ENCODE measurements at places on chromosomes 4 and X.
A peak's percentile ranks its signal among the peaks of the same experiment; 100 is the strongest.

DNA sequence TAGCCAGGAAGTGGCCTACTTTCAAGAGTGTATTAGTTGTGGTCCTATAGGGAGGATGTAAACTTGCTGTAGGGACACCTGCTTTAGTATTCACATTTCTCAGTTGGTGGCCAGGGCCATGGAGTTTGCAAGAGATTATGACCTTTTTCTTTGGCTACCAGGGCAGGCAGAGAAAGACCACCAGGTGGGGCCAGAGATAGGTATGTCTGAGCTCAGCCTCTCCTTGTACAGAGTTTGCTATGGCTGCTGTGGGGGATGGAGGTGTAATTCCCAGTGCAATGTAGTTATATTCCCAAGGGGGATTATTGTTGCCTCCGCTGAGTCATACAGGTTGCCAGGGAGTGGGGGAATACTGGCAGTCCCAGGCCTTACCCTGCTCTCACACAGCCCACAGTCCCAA lies 26.3 kb upstream of the DACH2 start:
- DNase-seq, result no peak

DNA sequence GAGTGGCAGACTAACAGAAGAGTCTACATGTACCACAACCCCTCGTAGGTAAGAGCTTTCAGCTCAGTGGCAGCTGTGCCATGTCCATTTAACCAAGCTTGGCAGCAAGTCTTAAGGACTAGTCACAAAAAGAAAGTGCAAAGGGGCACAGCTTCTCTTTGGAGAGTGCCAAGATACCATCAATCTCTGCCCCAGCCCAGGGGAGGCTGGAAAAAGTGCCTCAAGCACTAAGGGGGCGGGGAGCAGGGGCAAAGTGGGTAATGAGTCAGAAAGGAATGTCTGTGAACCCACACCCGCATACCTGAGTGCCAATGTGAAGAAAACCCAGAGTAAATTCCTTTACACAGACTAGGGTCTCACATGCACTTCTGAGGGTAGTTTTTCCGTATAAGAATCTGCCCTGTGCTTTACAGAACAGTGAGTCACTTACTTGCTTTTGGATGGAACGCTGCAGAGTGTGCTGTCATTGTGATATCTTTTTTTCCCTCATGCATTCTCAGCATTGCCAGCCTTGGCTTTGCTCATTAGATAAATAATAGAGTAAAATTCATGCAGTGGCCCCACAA lies 219.8 kb downstream of the ZNF674 start:
- no peak for DNase-seq

DNA sequence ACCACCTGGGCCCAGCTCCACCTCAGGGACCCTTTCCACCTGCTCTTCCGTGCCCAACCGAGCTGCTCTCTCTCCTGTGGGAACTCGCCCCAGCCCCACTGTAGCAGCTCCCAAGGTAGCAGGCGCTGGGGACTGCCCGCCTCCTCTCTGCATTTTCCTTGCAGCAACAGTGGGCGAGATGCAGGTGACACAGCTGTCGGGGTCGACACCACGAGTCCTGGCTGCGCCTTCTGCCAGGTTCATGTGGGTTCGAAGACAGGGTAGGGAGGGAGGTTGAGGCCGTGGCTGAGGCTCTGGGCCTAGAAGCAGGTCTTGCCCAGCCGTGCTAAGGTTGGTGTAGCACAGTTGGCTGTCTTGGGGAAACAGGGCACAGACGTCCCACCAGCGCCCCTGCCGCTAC lies 245.2 kb upstream of the FSTL5 start:
- DNase-seq, result no peak

- no peak for DNase-seq
These were observed 59.1 kb downstream of the MID1IP1 start for GRCh38 chrX:38860106-38861013.

- no peak for DNase-seq
These were observed 43.4 kb upstream of the CCKAR start for GRCh38 chr4:26533685-26534084.

- peak; percentile 80 for DNase-seq
These were observed 236.9 kb downstream of the AR start for GRCh38 chrX:67780694-67781109.

DNA sequence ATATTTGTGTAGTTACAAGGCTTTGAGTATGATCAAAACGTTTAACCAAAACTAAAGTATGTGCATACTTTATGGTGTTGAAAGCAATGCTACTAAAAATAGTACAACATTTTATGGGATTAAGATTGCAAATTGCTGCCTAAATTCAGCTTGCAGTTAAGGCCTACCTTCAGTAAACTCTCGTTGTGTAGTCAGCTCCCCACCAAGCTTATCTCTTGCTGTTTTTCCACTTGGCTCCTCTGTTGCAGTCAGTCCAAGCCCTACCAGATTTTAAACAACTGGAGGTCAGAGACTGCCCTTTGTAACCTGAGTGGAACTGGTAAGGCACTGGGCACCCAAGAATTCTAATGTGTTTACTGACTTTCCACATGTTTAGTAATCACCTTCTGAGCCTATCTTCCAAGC lies 25.7 kb downstream of the AFF1 start:
- peak; percentile 16 for DNase-seq

- DNase-seq, result no peak
These were observed 143.5 kb upstream of the PBDC1 start for GRCh38 chrX:76029385-76029784.

DNA sequence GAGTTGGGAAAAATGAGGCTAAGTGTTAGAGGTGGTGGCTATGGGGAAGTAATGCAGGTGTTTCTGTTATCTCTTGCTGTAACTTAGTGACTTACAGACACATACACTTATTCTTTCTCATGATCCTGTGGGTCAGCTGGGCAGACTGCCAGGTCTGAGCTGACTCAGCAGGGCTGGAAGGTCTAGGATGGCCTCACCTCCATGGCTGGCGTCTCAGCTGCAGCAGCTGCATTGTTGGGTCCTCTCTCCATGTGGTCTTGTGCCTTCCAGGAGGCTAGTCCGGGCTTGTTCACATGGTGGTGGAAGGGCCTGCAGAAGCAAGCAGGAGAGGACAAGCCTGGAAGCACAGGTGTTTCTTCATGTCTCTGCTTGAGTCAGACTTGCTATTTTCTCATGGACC lies 172.7 kb downstream of the NHS start:
- DNase-seq, result no peak

DNA sequence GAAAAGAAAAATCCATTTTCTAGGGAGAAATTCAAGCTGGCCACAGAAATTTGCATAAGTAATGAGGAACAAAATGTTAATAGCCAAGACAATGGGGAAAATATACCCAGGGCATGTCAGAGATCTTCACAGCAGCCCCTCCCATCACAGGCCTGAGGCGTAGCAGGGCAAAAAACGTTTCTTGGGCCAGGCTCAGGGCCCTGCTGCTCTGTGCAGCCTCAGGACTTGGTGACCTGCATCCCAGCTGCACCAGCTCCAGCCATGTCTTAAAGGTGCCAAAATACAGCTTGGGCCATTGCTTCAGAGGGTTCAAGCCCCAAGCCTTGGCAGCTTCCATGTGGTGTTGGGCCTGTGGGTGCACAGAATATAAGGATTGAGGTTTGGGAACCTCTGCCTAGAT lies 32.1 kb upstream of the TMPRSS11B start:
- DNase-seq, result no peak

DNA sequence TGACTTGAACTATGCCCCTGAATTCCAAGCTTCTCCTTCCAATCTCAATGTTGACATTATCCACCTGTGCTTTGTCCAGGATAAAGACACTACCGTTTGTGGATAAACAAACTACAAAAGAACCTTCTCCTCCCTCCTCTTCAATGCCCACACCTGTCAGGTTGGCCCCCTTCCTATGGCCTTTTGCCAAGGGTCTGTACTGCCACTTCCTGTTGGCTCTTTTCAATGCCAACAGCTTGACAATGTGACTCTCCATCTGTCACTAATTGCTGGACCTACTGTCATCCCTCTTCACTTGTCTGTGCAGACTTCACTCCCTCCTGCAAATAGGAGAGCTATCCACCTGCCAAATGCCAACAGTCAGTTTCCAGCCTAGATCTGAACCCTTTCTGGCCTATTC lies 35.8 kb upstream of the MID1 start:
- no peak for DNase-seq

DNA sequence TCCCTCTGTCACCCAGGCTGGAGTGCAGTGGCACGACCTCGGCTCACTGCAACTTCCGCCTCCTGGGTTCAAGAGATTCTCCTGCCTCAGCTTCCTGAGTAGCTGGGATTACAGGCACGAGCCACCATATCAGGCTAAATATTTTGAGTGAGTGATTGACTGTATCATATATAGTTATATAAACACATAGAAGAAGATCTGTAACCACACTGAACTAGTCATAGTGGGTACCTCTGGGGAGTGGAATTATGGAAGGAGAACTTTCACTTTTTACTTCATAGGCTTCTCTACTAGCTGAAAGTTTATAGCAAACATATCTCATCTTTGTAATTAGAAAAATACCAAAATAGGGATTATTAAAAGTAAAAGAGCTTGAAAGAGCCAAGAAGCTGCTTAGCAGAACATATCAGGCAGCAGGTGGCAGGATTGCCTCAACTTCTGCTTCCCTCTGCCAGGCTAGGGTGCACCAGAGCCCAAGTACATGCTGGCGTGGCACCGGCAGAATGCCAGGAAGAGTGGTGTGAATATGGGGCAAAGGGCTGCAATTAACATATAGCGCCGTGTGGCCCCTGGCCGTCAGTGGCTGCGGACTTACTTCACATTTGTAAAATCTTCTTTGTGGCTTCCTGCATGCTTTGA lies 39.5 kb upstream of the CD40LG start:
- no peak for DNase-seq

DNA sequence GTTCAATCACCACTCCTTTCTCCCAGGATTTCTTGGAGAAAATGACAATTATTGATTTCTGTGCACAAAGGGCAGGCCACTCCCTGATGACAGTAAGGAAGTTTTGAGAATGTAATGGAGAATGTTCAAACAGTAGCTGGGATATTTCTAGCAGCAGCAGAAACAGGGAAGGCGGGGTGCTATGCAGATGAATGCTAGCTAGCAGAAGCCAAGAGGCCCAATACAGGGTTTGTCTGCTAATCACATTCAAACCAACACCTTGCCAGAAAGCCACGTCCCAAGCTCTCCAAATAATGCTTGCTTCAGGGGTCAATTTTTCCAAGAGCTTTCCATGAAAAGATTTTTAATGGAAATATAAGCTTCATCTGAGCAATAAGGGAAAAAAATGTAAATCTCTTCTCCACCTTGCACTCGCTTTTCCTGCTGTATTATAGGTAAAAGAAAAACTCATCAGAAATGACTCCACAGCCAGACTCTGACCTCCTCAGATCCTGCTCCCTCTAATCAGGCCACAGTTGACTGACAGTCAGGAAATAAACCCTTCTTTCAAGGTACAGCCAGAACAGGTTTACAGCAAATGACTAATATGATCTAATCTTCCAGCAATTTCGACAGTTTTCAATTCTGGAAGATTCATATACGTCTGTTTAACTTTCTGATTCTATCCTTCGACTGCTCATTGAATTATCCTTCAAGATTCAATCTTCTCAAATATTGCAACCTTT lies 84.7 kb upstream of the PCDH19 start:
- peak; percentile 53 for DNase-seq

GRCh38 chr4:23327120-23327519 lies 562.7 kb downstream of the PPARGC1A start:
- no peak for DNase-seq

- DNase-seq, result no peak
These were observed 150.6 kb upstream of the ANKRD50 start for GRCh38 chr4:124863040-124863545.

DNA sequence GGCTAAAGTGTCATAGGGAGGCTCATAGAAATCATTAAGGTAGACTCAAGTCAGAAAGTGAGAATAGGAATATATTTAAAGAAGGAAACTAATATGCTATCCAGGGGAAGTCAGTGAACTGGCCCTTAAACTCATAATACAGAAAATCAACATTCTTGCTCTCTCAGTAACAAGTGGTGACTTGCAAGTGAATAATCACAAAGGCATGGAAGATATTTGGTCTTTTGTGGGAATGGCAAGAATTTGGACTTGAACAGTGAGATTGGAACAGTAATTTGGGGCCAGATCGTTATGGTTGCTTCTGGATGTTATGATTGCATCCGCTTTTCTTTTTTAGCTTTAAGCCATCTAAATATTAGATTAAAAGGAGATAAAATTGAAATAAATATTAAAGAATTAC lies 103.8 kb downstream of the TBC1D19 start:
- DNase-seq, result no peak

DNA sequence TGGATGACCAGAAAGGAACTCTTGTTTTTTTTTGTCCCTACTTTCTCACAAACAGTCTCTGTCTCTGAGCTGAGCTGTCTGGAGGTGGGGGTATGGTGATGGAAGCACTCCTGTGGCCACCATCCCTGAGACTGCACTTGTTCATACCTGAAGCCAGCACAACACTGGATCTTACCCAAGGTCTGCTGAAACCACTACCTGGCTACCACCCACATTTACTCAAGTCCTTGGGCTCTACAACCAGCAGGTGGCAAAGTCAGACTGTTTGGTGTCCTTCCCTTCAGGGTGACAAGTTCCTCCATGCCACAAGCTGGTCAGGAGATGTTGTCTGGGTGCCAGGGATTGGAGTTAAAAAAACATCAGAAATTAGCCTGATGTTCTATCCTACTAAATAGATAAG lies 89.7 kb downstream of the NEXMIF start:
- no peak for DNase-seq

DNA sequence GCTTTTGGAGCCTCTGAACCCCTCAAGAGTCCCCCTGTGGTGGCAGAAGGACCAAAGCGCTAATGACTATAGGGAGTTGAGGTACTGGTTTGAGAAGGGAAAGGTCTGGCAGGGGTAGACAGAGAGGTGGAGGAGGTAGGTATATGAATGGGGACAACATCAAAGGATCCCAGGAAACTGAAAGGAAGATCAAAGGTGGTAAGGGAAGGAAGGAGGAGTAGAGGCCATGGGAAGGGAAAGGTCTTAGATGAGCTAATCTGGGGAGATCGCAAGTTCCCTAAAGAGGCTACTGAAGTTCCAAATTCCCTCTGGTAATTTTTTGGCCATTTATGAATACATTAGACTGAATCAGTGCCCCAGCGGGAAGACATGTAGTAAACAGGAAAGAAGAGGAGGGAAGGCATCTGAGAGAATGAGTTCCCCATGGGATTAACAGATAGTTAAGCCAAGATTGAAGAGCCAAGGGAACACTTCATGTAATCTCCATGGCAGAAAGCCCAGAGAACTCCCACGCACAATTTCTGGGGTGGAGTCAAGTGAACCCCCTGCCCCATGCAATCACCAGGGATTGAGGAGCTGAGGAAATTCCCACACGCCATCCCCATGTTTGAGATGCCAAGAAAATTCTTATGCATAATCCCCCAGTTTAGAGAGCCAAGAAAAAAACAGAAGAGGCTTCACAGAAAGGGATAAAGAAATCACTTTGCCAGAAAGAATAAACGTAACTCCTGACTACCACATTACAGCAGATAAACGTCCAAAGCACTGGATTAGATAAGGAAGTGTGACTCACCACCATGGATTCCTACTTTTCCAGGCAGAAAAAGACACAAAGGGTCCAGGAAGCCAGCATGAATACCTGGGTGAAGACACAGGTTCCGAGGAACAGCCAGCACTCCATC lies 25.8 kb downstream of the ZNF630 start:
- peak; percentile 28 for DNase-seq

- no peak for DNase-seq
These were observed 117.6 kb downstream of the FGF16 start for GRCh38 chrX:77564823-77565222.

- DNase-seq, result peak; percentile 62
These were observed 186.8 kb downstream of the NDST4 start for GRCh38 chr4:114926583-114926982.

GRCh38 chr4:153189016-153189801 lies 15.0 kb upstream of the TRIM2 start:
- peak; percentile 71 for DNase-seq

GRCh38 chrX:152637649-152638442 lies at the start of gene GABRQ:
Gene GABRQ (plus strand): TSS chrX:152637895. CDS start chrX:152638203, 308 bp downstream.
- DNase-seq, result peak; percentile 83

GRCh38 chrX:7115557-7115956 lies 32.0 kb upstream of the STS start:
- peak; percentile 33 for DNase-seq

Data from muscle of back (tissue), 13 donors.